Activated CD4-positive, alpha-beta T cell treated with anti-CD3 and anti-CD28 coated beads, Interleukin-2, amount 50 U/mL, for 24 hours (primary cell): ENCODE measurements at places on chromosomes 11 and 22.

DNA sequence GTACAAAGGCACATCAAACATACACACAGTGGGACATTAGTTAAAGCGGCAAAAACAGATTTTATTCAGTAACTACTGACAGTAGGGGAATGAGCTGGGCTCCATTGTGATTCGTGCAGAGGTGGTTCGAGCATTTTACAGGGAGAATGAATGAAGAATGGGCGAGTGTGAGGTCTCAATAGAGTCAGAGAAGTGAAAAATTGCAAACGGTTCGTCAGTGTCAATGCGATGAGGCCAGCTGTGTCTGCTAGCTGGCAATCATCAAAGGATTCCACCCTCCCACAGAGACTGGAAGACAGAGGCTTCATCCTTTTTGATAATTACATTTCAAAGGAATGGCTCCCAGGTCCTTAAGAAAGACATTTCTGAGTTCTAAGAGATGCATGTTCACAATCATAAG is 17.4 kb downstream of the OR4D9 start:
- DNase-seq = no peak

GRCh38 chr11:1126935-1127663 is 30.7 kb upstream of the MUC5AC start:
- DNase-seq = no peak

DNA sequence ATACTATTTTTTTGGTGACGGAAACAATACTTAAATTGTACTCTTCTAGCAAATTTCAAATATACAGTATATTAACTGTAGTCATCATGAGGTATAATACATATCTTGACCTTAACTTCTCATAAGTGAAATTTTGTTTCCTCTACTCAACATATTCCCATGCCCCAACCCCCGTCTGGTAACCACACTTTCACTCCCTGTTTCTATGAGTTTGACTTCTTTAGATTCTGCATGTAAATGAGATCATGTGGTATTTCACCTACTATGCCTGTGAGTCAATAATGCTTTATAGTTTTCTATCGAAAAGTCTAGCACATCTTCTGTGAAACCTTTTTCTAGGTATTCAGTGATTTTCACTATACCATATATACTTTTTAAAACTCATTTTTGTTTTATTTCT is 663.2 kb downstream of the CNTN5 start:
- no peak for DNase-seq

DNA sequence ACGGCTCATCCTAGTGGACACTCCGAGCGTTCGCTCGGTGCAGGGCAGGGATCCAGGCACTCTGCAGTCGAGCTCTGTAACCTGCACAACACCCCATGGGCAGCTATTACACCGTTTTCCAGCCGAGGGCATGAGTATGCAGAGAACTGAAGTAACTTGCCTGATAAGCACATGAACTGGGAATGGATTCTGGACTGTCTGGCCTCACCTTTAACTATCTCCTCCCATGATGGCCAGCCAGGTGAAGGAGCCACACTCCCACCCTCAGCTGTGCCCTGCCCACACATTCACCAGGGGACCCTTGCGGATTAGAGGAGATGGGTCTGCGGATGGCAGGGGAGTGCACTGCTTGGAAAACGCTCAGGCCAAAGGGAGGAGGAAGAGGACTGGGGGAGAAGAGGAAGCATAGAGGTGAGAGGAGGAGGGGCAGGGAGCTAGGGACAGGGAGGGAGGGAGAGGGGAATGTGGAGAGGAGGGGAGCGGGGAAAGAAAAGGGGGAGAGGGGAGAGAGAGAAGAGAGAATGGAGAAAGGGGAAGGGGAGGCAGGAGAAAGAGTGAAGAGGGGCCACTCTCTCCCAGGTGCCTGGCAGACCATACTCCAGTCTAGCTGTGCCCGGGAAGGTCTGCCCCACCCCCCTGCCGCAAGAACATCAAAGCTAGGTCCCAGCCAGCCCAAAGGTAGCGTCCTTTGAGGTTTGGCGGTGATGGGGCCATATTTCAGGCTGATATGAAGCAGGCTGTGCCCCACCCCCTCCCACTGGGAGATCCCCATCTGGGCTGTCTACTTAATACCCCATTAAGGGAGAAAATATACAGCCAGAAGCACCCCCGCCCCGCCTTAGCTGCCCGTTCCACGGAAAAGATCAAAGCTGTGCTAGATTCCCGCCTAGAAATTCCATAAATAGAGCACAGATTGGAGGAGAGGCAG is 33.2 kb upstream of the TCF20 start:
- DNase-seq = no peak

GRCh38 chr11:76761718-76762355 is 21.3 kb upstream of the TSKU start:
- no peak for DNase-seq

DNA sequence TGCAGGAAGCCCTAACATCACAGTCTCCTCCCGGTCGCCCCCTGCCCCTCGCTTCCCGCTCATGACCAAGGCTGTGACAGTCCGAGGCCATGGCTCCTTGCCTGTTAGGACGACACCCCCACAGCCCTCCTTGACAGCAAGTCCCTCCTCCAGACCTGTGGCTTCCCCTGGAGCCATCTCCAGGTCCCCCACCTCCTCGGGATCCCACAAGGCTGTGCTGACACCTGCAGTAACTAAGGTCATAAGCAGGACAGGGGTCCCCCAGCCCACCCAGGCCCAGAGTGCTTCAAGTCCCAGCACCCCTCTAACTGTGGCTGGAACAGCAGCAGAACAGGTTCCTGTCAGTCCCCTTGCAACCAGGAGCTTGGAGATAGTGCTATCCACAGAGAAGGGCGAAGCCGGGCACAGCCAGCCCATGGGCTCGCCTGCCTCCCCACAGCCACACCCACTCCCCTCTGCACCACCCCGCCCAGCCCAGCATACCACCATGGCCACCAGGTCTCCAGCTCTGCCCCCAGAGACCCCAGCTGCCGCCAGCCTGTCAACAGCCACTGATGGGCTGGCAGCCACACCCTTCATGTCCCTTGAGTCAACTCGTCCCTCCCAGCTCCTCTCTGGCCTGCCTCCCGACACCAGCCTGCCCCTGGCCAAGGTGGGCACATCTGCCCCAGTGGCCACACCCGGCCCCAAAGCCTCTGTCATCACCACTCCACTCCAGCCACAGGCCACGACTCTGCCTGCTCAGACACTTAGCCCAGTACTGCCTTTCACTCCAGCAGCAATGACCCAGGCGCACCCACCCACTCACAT is 63.2 kb downstream of the OTOG start:
- no peak for DNase-seq
